ENCODE measurements at places on chromosomes 3 and 15.

GRCh38 chr3:110017304-110017703 is 680.0 kb upstream of the DPPA4 start:
- no peak for DNase-seq

- no peak for DNase-seq
Observed at GRCh38 chr3:184261854-184262763, 756 bp upstream of the CAMK2N2 start.

DNA sequence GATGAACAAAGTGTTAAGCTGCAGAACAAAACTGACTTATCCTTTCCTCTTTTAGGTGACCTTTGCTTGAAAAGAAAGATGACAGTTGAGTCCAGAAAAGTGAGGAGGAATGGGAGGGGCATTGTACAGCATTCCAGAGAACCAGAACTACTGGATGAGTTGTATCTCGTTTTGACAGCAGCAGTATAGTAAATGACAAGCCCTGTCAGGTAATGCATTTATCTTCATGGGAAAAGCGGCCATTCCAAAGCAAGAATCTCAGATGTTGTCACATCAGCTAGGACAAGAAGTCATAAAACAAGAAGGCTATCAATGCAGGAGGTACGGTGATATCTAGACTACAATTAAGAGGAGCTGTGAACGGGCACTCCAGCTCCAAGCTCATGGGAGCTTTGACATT is 421.5 kb downstream of the MAGI1 start:
- no peak for DNase-seq

DNA sequence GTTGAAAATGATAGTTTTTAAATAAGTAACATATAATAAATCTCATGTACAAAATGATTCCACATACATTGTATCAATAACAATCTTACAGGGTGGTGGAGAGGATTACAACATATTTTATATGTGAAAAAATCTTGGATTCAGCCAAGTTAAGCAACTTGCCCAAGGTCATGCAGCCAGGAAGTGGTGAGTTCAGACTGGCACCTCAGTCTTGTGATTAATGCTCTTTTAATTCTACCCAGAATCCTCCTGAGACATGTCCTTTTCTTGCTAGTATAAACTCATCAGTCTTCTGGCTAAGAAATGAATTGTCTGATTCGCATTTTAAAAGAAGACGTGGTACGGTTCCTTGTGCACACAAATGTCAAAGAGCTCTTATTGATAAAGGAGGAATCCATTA is 4.5 kb upstream of the MYRIP start:
- DNase-seq = no peak

DNA sequence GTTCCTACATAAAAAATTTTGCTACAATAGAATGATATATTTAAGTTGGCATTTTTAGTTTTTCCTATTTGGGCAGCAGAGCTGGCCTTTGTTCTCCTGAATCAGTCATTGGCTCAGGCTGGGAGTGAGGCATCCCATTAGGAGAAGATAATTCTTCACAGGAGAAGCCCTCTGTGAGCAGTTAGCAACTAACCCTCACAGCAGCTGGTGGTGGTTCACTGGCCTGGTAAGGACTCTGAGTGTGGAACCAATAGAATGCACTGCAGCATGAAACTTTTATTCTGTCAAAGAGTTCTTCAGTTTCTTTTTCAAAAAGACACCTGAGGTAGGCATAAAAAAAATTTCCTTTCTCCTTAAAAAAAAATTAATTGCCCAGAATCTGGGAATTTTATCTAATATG is 562.6 kb downstream of the ZNF385D start:
- DNase-seq = no peak

- no peak for DNase-seq
Observed at GRCh38 chr3:133540896-133541674, 32.4 kb upstream of the CDV3 start.

DNA sequence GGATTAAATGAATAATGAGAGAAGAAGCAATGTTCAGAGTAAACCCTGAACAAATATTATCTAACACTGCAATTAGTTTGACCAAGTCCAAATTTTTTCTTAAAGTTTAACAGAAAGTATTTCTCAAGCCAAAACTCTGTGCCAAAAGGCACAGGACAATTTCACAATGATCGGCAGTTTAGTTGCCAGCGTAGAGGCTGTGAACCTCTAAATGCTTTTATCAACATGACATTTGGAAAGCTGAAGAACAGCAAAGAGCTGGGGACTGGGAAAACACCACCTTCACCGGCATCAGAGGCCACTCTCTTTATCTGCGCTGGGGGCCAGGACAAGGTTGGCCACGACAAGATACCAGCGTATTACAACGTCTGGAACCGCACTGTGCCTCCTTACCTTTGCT is 125.6 kb downstream of the ADAMTS17 start:
- DNase-seq = no peak

- no peak for DNase-seq
Observed at GRCh38 chr3:194365978-194366490, 3.5 kb downstream of the LRRC15 start.

DNA sequence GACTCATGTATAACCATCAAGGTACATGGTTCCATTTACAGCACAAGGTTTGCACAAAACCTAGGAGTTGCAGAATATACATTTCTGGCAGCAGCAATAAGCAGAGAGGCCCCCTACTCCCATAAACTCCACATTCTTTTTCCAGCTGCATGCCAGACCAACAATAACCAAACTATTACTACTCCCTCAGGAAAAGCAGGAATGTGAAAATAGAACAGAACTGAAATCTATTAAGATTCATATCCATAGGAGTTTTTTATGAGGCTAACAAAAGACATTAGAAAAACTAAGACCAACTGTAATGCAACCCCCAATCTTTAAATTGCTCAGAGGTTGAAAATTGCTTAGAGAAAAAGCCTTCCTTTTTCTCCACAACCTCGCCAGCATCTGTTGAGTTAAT is 27.6 kb upstream of the TOP2B start:
- DNase-seq = no peak

GRCh38 chr3:169280646-169281045 is 382.9 kb downstream of the MECOM start:
- DNase-seq = no peak

GRCh38 chr15:39699516-39700374 is 82.9 kb downstream of the FSIP1 start:
- no peak for DNase-seq

DNA sequence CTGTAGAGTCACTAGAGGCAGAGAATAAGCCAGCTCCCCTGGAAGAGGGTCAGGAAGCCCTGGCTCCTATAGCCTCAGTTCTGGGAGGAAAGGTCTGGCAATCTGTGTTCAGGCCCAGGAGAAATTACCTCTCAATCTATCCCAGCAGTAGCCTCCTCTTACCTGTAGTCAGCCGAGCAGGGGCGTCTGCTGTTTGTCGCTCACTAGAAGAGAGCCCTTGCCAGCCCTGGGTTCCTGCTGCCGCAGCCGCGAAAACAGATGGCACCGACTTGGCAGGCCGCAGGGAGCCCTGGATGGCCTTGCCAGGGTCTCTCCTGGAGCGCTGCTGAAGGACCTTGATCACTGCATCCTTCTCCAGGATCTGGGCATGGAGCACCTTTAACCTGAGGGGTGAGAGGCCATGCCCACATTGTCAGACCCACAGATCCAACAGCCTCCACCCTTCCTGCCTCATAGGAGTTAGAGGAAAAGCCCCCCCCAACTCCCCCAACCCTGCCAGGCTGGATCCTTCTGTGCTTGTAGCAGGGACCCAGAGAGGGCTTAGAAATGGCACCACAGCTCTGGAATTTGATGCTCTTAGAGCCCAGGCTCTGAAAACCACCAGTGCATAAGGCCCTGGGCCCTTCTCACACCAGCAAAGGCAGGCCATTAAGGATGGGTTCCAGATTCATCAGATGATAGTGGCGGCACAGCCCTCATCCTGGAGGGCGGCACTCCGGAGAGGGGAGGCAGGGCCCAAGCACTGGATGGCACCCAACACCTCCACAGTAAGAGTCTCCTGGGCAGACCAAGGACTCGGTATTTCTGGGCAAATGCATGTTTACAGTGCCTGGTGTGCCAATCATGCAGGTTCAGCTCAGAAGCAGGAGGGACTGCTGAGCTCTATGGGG is 14.9 kb downstream of the AMOTL2 start:
- no peak for DNase-seq

GRCh38 chr3:62335196-62335595 is 38.2 kb downstream of the FEZF2 start:
- DNase-seq = no peak
